ENCODE measurements at places on chromosomes 13 and 19.

DNA sequence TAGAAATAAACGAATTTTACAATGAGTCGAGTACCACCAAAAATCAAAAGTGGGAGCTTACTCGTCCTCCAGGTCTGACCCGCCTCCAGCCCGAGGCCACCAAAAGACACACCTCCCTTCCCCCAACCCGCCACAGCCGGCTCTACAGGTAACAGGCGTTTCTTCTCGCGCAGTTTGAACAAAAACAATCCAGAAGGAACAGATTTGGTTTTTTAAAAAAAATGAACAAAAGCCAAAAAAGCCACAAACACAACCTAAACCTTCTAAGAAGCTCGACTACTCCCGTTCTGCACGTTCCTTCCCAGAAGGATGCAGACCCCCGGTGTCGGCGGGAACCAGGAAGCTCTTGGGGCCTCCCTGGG lies 671 bp downstream of the ZDHHC20 start:
- DNase-seq: peak; percentile 50

GRCh38 chr19:37564624-37565369 lies 29.8 kb downstream of the ZNF571 start:
- no peak for DNase-seq

DNA sequence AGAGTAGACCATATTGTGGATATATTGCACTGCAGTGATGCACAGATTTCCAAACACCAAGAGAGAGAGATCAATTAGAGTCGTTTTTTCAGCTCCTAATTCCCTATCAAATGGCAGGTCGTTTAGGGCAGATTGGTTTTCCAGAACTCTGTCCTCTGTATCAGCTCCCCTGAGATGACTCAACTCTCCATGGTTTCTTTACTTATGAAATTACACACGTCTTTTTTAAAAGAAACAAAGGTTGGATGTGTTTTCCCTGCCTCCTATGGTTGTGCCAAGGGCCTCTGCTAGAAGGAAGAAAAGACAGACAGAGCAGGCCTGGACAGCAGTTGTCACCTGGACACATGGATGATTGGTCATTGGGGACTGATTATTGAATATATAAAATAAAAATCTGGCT lies 478.1 kb upstream of the NBEA start:
- no peak for DNase-seq

- DNase-seq: no peak
These were observed 7.2 kb downstream of the TFDP1 start for GRCh38 chr13:113591750-113592149.

- no peak for DNase-seq
These were observed 178.9 kb downstream of the ITGBL1 start for GRCh38 chr13:101631395-101631794.

- DNase-seq: no peak
These were observed 828.1 kb downstream of the PCDH9 start for GRCh38 chr13:66402066-66402465.

GRCh38 chr13:93766719-93767118 lies 540.1 kb downstream of the GPC6 start:
- DNase-seq: no peak

DNA sequence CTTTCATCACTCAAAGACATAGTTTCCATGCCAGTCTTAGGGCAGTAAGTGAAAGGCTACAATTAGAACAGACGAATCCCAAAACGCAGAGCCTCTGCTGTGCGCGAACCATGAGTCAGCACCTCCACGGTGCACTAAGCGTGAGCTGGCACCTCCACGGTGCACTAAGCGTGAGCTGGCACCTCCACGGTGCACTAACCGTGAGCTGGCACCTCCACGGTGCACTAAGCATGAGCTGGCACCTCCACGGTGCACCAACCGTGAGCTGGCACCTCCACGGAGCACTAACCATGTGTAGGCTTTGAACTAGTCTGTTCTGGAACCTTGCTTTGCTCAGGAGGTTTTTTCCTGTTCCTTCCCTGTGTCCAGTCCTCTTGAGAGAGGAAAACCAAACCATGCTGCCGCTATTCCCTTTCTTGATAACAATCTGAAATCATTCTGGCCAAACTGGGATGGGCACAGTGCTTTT lies 120.6 kb downstream of the IRS2 start:
- no peak for DNase-seq

DNA sequence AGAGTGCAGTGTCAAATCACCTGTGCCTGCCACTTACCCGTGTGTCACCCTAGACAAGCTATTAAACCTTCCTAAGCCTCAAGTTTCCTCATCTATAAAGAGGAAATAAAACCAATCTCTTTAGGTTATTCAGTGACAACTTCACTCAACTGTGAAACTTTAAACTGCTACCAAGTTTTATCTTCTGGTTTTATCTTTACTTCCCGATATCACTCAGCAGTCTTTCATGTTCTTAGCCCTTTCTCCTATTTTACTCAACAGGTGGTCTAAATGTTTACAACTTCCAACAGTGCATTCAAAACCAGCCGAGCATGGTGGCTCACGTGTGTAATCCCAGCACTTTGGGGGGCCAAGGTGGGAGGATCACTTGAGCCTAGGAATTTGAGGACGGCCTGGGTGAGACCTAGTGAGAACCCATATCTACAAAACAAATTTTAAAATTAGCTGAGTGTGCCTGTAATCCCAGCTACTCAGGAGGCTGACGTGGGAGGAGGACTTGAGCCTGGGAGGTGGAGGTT lies 59.6 kb downstream of the GPALPP1 start:
- DNase-seq: no peak

DNA sequence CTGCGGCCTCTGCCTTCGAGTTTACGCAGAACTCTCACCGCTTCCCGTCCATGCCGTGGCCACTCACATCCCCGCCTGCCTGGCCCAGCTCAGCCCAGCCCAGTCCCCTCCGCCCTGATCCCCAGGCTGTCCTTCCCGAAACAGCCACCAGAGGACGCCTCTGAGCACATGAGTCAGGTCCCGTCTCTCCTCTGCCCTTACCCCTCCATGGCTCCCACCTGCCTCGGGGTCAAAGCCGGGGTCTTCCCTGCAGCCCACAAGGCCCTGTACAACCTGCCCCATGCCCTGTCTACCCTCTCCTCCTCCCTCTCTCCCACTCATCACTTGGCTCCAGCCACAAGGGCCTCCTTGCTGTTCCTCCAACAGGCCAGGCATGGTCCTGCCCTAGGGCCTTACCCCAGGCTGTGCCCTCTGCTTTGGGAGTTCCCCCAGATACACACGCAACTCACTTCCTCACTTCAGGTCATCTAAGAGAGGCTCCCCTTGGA lies 8.1 kb upstream of the SEMA6B start:
- DNase-seq: peak; percentile 34

DNA sequence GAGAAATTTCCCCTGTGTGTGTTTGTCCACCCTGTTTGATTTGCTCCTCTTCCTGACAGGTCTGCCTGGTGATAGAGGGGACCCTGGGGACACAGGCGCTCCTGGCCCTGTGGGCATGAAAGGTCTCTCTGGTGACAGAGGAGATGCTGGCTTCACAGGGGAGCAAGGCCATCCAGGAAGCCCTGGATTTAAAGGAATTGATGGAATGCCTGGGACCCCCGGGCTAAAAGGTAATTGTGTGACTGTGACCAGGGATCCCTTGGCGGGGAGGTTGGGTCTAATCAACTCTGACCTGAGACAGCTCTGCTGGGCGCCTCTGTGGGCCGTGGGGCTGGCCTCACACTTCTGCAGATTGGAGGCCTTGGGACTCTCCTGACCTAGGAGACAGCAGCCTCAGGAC lies 81.4 kb downstream of the RAB20 start:
- no peak for DNase-seq

DNA sequence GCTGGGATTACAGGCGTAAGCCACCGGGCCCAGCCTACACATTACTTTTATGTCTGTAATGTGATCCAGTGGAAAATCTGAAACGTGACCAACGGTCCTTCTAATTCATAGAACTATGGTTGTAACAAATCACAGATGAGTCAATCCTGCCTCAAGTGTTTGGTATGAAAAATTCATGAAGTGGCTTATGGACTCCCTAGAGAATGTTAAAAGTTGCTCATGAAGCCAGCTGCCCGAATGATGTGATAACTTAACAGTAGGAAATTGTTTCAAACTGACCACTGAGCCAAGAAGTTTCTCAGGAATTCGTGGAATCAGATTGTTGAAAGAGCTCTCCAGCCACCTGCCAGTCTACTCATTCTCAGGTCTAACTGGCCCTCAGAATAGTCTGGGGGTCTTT lies 59.4 kb upstream of the FARP1 start:
- no peak for DNase-seq

DNA sequence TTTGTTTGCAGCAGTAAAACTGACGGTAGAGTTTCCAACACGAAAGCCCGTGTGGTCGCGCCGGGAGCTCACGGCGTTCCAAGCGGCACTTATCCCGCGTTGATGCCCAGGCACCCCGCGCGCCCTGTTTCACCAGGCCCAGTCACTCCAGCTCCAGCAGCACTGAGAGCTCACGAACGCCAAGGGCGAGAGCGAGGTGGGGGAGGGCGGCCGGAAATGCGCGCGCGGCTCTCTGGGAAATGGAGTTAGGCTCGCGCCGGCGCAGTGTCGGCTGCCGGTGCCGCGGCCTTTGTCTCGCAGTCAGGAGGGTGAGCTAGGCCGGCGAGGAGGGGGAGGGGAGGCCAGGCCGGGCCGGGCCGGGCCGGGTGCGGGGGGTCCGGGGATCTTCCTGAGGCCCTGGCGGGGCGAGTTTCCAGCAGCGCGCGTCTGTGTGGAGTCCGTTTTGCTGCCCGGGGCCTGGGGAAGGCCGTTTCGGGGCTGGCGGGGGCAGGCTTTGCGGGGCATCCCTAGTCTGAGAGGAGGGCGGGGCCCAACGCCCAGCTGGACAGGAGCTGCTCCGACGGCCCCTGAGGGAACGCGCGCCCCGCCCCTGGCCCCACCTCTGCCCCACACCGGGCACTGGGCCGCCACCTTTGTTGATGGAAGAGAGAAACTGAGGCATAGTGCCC lies at the start of gene ZNF135:
Gene ZNF135, plus strand, starts transcription at position 280 of the 668 bp plus-strand sequence. CDS start 721 bp downstream, outside the sequence.
- peak; percentile 24 for DNase-seq

GRCh38 chr13:49099513-49099877 lies 120.6 kb upstream of the MLNR start:
- DNase-seq: no peak

DNA sequence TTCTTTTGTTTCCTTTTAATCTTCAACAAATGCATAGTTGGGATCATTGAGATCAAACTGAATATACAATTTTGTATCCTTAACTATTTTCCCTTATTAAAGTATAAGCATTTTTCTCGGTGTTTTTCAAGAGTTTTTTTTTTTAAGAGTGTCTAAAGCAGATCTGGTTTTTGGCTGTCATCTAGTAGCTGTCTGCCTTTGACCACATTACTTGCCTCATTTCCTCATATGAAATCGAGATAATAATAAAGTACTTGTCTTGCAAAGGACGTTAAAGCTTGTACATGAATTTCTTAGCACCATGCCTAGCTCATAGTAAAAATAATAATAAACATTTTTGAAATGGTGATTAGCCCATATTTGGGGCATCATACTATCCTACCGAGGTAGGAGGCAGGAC lies 121.2 kb downstream of the PDS5B start:
- DNase-seq: no peak

- DNase-seq: no peak
These were observed 16.9 kb downstream of the CERS1 start for GRCh38 chr19:18878858-18879578.

GRCh38 chr13:47408546-47409319 lies 511.9 kb upstream of the HTR2A start:
- DNase-seq: no peak

DNA sequence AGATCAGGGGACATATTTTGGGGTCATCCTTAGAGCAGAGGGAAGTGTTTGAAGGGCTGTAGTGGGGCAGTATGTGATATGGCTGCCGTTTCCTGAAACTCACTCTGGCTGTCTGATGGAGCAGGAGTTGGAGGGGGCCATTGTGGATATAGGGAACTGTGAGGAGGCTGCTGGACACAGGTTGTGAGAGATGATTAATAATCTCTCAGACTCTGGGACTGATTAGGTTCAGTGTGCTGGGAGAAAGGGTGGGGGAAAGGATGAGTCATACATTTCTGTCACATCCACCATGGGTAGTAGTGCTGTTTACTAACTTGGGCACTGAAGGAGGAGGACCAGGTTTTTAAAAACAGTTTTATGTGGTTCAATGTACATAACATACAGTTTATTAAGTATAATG lies 4.8 kb downstream of the B3GLCT start:
- DNase-seq: peak; percentile 33

DNA sequence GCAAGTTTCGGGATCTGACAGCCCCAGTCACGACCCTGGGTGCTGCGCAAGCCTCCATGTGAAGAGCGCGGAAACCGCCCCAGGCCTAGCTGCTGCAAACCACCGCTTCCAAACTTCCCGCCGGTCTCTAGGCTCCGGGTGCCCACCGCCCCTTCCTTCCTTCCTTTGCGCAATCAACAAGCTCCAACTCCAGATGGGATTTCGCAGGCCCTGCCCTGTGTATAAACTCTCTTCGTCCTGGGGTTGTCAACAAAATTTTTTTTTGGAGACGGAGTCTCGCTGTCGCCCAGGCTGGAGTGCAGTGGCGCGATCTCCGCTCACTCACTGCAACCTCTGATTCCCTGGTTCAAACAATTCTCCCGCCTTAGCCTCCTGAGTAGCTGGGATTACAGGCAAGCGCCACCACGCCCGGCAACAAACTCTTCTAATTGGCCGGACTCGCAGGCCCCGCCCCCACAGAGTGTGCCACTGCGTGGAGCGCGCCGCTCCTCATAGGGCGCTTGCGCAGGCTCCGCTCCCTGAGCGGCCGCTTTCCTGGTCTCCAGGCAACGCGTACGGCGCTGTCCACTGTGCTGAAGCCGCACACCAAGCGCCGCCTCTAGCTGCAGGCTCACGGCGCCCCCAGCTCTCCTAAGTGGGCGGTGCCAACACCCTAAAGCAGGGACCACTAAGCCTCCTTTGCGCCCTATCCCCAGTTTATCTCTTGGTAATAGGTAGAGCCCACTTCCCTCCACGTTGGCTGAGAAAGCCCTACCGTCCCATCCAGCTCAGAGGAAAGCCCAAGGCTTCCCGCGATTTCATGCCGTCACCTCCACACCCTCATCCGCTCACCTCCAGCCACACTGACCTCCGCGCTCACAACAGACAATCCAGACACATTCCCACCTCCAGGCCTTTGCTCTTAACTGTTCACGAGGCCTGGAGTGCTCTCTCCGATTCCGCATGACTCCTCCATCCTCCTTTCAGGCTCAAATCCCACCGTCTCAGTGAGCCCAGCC lies 5.5 kb upstream of the QTRT1 start:
- peak; percentile 86 for DNase-seq

DNA sequence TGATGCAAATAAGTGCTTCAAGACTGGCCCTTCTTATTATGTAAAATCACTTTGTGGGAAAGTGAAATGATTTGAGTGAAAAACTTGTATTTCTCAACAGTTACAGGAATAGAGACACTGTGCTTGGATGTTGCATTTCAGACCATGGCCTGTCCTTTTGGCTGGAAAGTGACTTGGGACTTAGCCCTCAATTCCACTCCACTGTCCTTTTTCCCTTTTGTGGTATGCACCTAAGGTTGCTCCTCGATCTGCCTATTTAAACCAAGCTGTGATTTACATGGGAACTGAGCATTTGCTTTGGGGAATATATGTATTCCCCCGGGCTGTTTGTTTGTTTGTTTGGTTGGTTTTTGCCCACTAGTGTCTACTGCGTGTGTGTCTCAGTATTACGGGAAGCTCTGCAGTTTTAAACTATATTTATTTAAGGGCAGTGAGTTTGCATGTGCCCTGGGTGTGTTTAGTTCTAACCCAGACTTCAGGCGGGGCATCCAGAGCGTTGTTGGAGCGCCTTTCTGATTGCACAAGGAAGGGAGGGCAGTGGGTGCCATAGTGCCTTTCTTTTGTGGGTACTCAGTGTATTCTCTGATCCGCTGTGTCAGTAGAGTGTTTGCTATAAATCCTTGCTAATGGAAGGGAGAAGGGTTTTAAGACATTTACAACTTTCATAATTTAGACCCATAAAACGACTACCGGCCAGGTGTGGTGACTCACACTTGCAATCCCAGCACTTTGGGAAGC lies 18.2 kb upstream of the RNF113B start:
- no peak for DNase-seq

- DNase-seq: peak; percentile 12
These were observed 3.5 kb downstream of the LGALS7B start for GRCh38 chr19:38792250-38793111.
